ENCODE measurements at places on chromosomes 4 and X. TPM values are rescaled to one million over a fixed set of nuclear protein-coding genes. Genes with fewer than 3 reads are reported as not detected.

GRCh38 chr4:48780865-48781214 is 761 bp upstream of the FRYL start:
- no peak for DNase-seq

DNA sequence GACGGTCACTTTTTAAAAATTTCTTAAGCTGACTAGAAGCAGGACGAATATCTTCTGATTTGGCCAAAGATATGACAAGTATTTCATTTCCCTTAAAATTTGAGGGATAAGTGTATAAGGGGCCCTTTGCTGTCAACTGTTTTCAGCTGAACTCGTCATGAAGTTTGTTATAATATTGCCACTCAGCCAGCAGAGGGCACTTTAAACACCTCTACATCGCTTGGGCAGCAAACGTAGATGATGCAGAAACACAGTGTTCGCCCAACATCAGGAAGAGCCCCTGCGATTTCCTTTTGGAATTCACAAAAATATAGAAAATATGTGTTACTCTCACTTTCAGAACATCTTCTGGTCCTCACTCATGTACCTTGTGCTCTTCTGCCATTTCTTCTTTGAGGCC is 435.7 kb upstream of the FMR1 start:
- DNase-seq, result no peak

The CXCL13 gene
- not detected for total RNA-seq

The MXRA5 gene
- not detected for total RNA-seq

DNA sequence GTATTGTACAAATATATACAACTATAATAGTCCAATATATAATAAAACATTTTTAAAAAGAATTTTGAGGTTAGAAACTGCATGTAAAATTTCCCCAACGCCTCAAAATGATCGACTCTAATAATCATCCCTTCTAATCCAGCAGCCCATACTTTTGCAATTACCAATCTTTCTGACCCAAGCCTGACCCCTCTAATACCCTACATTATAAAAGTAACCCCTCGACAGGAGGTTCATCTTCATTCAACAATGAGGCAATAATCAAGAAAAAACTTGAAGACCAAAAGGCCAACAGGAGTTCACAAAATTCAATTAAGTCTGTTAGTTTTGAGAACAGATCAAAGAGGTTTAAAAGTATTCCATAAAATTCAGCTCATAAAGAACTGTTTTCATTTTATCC is 393.5 kb downstream of the GPM6A start:
- DNase-seq, result no peak

DNA sequence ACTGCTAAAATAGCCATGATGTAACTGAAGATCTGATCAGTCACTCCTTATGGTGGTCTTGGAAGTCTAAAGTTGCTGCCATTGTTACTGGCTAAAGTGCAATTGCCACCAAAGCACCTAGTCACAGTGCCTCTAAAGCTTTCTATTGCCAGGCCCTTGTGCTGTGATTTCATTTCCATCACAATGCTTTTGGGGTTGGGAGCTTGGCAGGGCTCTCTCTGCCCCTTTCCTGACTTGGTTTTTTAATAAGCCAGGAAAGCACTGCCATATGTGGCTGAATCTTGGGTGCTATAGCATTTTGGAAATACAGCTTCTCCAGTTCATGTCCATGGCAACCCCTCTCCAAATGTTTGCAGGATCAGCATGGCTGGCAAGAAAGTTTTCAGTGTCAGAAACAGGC is 1712.4 kb upstream of the TENM3 start:
- DNase-seq, result no peak

DNA sequence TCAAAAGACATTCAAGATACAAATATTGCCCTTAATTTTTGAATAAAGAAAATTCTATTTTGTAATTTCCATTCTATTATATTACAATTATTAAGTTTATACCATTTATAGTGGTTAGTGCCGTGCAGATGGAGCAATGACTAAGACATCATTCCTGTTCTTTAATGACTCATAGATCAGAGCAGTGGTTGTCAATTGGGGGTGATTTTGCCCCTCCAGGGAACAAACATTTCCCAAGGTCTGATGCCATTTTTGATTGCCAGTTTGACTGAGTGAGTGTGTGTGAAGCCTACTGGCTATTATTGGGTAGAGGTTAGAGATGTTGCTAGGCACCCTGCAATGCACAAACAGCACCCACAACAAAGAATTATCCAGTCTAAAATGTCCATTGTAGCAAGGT is 97.9 kb upstream of the DDIT4L start:
- no peak for DNase-seq

The TMEM271 gene
- not detected for total RNA-seq

The HSD17B13 gene
- total RNA-seq, result 0.17 TPM

- DNase-seq, result no peak
These were observed 165.6 kb upstream of the WDFY3 start for GRCh38 chr4:85132117-85132516.

The GCNA gene
- 1.4 TPM for total RNA-seq

GRCh38 chrX:130119312-130119898 is 9.1 kb upstream of the ELF4 start:
- DNase-seq, result no peak

DNA sequence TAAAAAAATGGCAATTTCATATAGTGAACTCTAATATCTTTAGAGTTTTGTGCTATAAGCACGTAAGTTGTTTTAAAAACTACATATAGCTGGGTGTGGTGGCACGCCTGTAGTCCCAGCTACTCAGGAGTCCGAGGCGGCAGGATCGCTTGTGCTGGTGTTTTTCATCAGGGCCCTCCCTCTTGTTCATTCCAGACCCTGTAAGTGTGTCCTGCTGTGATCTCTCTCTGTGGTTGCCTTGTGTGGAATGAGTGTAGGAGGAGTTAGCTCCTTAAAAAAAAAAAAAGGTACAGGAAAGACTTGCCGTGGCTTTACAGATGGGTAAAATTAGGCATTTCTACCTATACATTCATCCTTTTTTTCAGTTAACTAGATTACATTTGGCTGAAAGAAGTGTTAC is 35.4 kb downstream of the RBBP7 start:
- DNase-seq, result no peak

Measured in MG63 (cell line).